Uterine smooth muscle cell (primary cell): ENCODE measurements at places on chromosomes 12 and 14. TPM values are rescaled to one million over a fixed set of nuclear protein-coding genes. Genes with fewer than 3 reads are reported as not detected.

Gene ZFC3H1
- total RNA-seq: 27.5 and 33.4 TPM in 2 replicates

Gene C14orf132
- 11.5 and 26.6 TPM in 2 replicates for total RNA-seq

Gene ESPL1
- 4.2 and 13.4 TPM in 2 replicates for total RNA-seq

Gene GLIPR1
- total RNA-seq: 79.2 and 115 TPM in 2 replicates

Gene DENND5B
- total RNA-seq: 7.9 and 8.5 TPM in 2 replicates

Gene EIF2B2
- 51.5 and 74.6 TPM in 2 replicates for total RNA-seq

Gene PROX2
- not detected in 2 replicates for total RNA-seq

Gene BEGAIN
- total RNA-seq: 0.87 and 1.9 TPM in 2 replicates

Gene GOLGA3
- total RNA-seq: 195 and 237 TPM in 2 replicates

Gene ERO1A
- 116 and 120 TPM in 2 replicates for total RNA-seq

Gene SERPINA1
- total RNA-seq: 0.22 TPM in 1 of 2 replicates, not detected in the other

Gene NOXRED1
- 0.22 and 0.25 TPM in 2 replicates for total RNA-seq

Gene AEBP2
- total RNA-seq: 22.4 and 24.1 TPM in 2 replicates

Gene ABCD2
- total RNA-seq: 0.25 and 0.33 TPM in 2 replicates

Gene PTPRB
- total RNA-seq: 2.4 and 3.1 TPM in 2 replicates

Gene LRP1
- 222 and 524 TPM in 2 replicates for total RNA-seq
